Heart left ventricle (tissue), 16 donors: ENCODE measurements at places on chromosomes 5 and 9. TPM values are rescaled to one million over a fixed set of nuclear protein-coding genes. Genes with fewer than 3 reads are reported as not detected.

The SRP19 gene
- polyA plus RNA-seq, result 81.7 TPM

The IQGAP2 gene
- polyA plus RNA-seq, result 3.4 TPM

The PPIC gene
- 32.7 TPM for polyA plus RNA-seq

The PHF24 gene
- polyA plus RNA-seq, result 0.06 TPM

The DND1 gene
- polyA plus RNA-seq, result 0.53 TPM

The ZNF354C gene
- polyA plus RNA-seq, result 1.9 TPM

The DPH7 gene
- polyA plus RNA-seq, result 13.1 TPM

The FBP1 gene
- 1.3 TPM for polyA plus RNA-seq

The REEP2 gene
- polyA plus RNA-seq, result 3.9 TPM

The SPINK4 gene
- not detected for polyA plus RNA-seq

The ZDHHC11B gene
- polyA plus RNA-seq, result 3.0 TPM

The FBXW2 gene
- 7.9 TPM for polyA plus RNA-seq

The FOXE1 gene
- polyA plus RNA-seq, result not detected

The RUFY1 gene
- 27.8 TPM for polyA plus RNA-seq

The PTGES gene
- polyA plus RNA-seq, result 2.7 TPM

The OTULINL gene
- polyA plus RNA-seq, result 1.00 TPM

The OTP gene
- not detected for polyA plus RNA-seq

The SSNA1 gene
- polyA plus RNA-seq, result 161 TPM

The FANCC gene
- polyA plus RNA-seq, result 5.9 TPM

The ALDH7A1 gene
- 21.3 TPM for polyA plus RNA-seq

The AQP3 gene
- polyA plus RNA-seq, result 27.1 TPM

The LRRC14B gene
- polyA plus RNA-seq, result 50.3 TPM

The CYSRT1 gene
- polyA plus RNA-seq, result 0.14 TPM

The SLC25A48 gene
- 0.38 TPM for polyA plus RNA-seq

The TMC1 gene
- polyA plus RNA-seq, result not detected

The ZNF79 gene
- polyA plus RNA-seq, result 3.1 TPM

The RASEF gene
- not detected for polyA plus RNA-seq

The ANP32B gene
- polyA plus RNA-seq, result 58.6 TPM

The FSTL4 gene
- not detected for polyA plus RNA-seq

The SAXO1 gene
- polyA plus RNA-seq, result not detected

The ITK gene
- 0.25 TPM for polyA plus RNA-seq

The DNAI1 gene
- 0.36 TPM for polyA plus RNA-seq

The SPATA31C1 gene
- polyA plus RNA-seq, result not detected

The RLN2 gene
- 0.50 TPM for polyA plus RNA-seq

The ADAMTS13 gene
- polyA plus RNA-seq, result 0.64 TPM

The SLC44A1 gene
- 5.1 TPM for polyA plus RNA-seq

The AGXT2 gene
- not detected for polyA plus RNA-seq

The TAF11L5 gene
- not detected for polyA plus RNA-seq

The EQTN gene
- polyA plus RNA-seq, result not detected

The TSSK1B gene
- polyA plus RNA-seq, result not detected

The ABO gene
- 1.9 TPM for polyA plus RNA-seq

The SLC31A2 gene
- 9.6 TPM for polyA plus RNA-seq

The POLR1E gene
- 27.0 TPM for polyA plus RNA-seq

The STPG3 gene
- not detected for polyA plus RNA-seq

The SYK gene
- polyA plus RNA-seq, result 0.53 TPM

The CMBL gene
- 32.5 TPM for polyA plus RNA-seq

The MYOZ3 gene
- polyA plus RNA-seq, result 1.2 TPM
